Muscle of leg (tissue), 16 donors: ENCODE measurements at places on chromosomes 2 and 18. TPM values are rescaled to one million over a fixed set of nuclear protein-coding genes. Genes with fewer than 3 reads are reported as not detected.
A peak's percentile ranks its signal among the peaks of the same experiment; 100 is the strongest.

The HOXD10 gene
- total RNA-seq: 0.09 TPM

The CRYGD gene
- not detected for total RNA-seq

The CDK5R2 gene
- total RNA-seq: 0.04 TPM

The KHK gene
- 1.5 TPM for total RNA-seq

The MOCOS gene
- total RNA-seq: 0.13 TPM

The CPO gene
- total RNA-seq: 0.13 TPM

The TSPYL6 gene
- 0.04 TPM for total RNA-seq

DNA sequence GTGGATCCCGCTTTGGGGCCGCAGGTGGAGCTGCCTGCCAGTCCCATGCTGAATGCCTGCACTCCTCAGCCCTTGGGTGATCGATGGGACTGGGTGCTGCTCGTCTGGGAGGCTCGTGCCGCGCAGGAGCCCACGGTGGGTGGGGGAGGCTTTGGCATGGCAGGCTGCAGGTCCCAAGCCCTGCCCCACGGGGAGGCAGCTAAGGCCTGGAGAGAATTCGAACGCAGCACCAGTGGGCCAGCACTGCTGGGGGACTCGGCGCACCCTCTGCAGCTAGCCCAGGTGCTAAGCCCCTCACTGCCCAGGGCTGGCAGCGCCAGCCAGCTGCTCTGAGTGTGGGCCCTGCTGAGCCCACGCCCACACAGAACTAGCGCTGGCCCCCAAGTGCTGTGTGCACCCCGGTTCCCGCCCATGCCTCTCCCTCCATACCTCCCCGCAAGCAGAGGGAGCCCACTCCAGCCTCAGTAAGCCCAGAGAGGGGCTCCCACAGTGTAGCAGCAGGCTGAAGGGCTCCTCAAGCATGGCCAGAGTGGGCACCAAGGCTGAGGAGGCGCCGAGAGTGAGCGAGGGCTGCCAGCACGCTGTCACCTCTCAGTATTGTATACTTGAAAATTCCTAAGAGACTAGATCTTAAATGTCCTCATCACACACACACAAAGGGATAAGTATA lies 1654.2 kb upstream of the SLC39A10 start:
- DNase-seq: no peak

DNA sequence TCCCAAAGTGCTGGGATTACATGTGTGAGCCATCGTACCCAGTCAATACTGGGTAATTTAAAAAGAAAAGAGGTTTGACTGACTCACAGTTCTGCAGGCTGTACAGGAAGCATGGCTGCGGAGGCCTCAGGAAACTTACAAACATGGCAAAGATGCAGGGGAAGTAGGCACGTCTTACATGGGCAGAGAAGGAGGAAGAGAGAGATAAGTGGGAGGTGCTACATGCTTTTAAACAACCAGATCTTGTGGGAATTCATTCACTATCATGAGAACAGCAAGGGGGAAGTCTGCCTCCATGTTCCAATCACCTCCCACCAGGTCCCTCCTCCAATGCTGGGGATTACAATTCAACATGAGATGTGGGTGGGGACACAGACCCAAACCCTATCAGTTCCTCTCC lies 192.5 kb downstream of the ATAD2B start:
- DNase-seq: no peak

DNA sequence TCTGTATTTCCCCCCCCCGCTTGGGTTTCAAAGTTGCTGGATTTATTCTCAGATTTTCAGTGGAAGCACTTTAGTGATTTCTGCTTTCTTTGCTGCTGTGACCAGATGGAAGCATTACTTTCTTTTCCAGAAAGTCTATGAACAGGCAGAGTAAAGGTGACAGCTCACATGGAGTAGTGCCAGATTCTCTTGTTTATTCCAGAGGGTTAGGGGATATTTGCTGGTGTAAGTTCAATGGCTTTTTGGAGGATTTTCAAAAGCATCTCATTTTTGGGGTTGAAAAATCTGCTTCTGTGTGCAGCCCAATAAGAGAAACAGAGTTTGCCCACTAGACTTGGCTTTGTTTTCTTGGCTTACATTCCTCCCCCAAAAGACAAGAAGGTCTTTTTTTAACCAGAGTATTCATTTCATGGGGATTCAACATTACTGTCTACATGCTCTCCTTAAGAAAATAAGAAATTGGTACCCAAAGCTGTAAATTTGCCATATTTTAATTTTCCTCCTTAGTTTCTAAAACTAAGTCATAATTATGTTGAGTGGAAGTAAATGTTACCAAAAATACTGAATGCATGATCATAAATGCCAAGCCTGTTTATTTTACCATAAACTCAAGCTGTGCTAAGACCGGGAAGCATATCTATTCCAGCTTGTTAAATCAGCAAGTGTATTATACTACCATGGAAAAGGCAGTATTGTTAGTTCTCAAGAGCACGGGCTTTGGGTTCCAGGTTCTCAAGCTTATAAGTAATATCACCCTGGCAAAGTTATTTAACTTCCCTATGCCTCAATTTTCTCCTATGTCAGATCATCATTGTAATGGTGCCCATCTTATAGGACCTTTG lies 557.2 kb downstream of the CPS1 start:
- DNase-seq: no peak

DNA sequence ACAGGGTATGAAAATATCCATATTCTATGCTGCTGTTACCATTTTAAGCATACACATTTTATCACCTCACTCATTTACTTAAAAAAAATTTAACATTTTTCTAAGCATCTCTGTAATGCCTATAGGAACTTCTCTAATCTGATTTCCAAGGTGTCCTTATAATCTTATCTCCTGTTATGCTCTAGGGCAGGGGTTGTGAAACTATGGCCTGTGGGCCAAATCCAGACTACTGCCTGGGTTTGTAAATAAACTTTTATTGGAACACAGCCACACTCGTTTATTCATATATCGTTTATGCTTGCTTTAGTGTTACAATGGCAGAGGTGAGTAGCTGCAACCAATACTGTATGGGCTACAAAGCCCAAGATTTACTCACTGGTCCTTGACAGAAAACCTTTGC lies 151.6 kb downstream of the RAPGEF4 start:
- no peak for DNase-seq

DNA sequence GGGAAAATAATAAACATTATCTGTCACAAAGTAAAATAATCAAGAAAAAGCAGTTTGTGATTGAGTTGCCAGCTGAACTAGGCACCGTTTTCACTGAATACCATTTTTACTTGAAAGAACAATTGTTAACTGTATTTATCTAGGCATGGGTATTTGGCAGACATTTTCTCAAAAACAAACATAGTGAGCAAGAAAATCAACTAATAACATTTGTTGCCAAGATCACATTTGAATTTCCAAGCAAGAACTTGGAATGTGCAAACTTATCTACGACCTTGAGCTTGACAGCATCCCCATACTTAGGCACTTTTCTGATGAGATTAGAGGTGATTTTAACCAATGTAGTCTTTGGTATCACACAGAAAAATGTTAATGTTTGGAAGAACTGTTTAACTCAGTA lies 16.7 kb downstream of the SS18 start:
- DNase-seq: no peak

- peak; percentile 82 for DNase-seq
Measured at GRCh38 chr2:216775043-216775453, 79.7 kb upstream of the IGFBP5 start.

GRCh38 chr2:8352296-8352695 lies 329.6 kb upstream of the ID2 start:
- no peak for DNase-seq

GRCh38 chr18:60978338-60978737 lies 354.9 kb upstream of the CDH20 start:
- DNase-seq: no peak

GRCh38 chr2:240518981-240519380 lies 38.8 kb downstream of the ANKMY1 start:
- no peak for DNase-seq

DNA sequence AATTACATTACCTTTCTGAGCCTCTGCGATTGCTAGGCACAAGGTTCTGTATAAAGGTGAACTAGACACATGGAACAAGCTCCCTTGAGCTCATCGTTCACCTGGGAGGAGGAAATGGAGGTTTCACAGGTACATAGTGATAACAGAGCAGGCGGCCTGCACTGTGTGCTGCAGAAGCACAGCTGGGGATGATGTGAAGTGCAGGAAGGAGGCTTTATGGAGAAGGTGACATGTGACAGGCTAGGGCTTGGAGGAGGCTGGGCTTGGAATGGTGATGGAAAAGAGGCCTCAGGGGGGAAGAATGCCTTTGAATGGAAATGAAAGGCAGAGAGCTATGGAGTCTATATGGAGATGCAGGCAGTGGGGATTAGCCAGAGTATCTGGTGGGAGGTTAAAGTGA lies 22.9 kb downstream of the MARCHF4 start:
- DNase-seq: no peak

DNA sequence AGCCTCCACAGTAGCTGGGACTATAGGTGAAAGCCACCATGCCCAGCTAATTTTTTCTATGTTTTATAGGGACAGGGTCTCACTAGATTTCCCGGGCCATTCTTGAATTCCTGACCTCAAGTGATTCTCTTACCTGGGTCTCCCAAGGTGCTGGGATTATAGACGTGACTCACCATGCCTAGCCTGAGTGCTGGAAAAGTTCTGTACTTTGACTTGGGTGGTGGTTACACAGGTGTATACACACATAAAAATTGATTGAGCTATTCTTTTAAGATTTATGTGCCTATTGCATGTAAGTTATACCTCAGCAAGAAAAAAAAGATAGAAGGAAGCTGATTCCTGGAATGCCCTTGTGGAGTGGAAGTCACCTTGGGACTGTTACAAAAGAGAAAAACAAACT lies 34.8 kb upstream of the KCNF1 start:
- no peak for DNase-seq

- no peak for DNase-seq
Measured at GRCh38 chr2:234910186-234910679, 41.6 kb upstream of the SH3BP4 start.

DNA sequence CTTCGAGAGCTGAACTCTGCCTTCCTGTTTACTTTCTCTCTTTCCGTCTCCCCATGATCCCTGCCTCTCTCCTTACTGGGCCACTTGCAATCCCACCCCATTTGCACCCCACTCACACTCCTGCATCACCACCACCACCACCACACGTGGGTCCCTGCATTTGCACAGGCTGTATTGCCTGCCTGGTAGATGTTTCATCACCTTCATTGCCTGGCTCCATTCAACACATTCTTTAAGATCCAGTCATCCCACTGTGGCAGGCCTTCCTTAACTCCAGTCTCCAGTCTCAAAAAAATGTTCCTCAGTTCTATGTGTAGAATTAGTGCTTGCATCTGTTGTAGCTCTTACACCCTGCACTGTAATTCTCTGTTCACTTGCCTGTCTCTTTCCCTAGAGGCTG lies 13.9 kb downstream of the NOSTRIN start:
- DNase-seq: no peak

DNA sequence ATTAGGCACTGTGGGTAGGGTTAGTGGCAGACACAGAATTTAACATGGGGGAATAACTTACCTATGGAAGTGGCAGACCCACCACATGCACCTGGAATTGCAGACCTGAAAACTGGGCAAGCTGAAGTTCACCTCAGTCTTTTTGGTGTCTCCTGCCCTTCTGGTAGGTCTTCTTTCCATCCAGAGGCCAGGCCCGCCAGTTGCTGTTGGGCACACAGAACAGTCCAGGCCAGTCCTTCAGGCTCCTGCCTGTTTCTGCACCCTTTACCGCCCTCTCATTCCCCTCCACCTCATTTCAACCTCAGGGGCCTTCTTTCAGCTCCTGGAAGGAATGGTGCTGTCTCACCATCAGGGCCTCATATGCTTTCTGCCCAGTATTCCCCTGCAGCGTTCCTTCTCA lies 358.9 kb upstream of the ETAA1 start:
- DNase-seq: no peak
